Choroid plexus epithelial cell (primary cell): ENCODE measurements at places on chromosomes 3 and 15.
A peak's percentile ranks its signal among the peaks of the same experiment; 100 is the strongest.

GRCh38 chr15:49645941-49646340 lies 25.1 kb downstream of the DTWD1 start:
- DNase-seq: peak; percentile 90

DNA sequence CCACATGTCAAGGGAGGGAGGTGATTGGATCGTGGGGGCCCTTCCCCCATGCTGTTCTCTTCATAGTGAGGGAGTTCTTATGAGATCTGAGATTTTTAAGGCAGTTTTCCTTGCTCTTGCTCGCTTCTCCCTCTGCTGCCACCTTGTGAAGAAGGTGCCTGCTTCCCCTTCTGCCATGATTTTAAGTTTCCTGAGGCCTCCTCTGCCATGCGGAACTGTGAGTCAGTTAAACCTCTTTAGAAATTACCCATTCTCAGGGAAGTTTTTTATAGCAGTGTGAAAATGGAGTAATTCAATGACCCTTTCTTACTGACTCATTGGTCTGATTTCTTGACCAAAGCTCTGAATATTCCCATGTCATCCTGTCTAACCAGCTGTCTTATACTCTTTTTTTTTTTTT lies 484.4 kb upstream of the TPRG1 start:
- DNase-seq: peak; percentile 68

DNA sequence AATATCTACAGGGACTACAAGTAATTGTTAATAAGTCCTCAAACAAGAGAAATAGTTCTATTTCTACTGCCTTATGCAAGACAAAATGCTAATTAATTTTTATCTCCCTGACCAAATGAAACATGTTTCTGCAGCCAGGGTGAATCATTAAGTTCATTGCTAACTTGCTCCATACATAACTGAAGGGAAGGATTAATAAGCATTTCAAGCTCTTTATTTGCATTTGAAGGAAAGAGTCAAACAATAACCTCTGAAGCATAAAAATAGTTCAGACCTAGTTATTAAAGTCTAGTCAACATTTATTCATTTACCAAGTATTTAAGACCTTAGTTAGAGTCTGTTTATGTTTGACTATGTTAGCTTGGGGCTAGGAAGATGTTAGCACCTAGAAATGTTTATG lies 120.0 kb downstream of the ATP1B3 start:
- no peak for DNase-seq

DNA sequence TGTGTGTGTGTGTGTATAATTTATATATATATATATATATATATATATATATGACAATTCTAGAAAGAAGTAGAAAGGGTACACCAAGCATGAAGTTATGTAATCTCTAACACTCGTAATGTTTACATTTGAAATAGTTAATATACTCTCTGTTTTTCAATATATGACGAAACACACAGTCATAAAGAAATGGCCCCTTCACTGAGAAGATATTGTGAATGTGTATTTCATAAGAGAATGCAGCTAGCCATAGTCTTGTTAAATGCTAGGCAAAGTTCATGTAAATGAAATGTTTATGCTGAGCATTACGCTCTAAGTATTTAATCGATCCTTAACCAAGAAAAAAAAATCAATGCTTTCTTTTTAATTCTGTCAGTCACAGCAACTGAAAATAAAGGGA lies 154.7 kb upstream of the TSPAN3 start:
- peak; percentile 36 for DNase-seq

GRCh38 chr3:29686889-29687592 lies 406.2 kb downstream of the RBMS3 start:
- peak; percentile 85 for DNase-seq

- no peak for DNase-seq
Observed at GRCh38 chr3:90102146-90102545, 994.7 kb downstream of the EPHA3 start.

DNA sequence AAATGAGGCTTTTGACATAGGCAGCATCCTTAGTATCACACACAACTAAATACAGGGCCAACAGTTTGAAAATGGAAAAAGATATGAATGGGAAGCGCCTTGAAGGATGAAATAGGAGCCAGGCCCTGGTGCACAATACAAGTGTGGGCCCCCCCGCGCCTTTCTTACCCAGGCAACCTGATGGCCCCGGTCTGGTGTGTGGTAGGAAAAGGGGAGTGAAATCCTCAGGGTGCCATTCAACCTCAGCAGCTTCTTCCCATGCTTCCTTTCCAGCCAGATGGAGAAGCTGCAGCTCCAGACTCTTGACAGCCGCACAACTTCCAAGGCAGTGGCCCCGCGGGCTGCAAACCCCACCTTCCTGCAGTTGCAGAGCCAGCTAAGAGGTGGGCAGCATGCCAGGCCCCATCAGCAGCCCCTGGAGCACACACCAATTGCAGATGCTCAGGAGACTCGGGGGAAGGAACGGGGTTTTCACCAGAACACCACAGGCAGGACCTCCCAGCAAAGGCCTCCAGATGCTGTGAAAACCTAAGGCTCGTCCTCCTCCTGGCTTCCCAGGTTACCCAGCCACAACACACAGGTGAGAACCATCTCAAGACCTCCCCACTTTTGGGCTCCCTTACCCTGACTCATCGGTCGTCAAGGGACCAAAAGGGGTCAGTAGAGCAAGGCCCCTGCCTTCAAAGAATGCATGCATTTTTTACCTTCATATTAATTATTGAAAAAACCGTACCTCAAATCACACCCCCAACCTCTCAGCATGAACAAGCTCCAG lies 101.6 kb downstream of the CPN2 start:
- no peak for DNase-seq

DNA sequence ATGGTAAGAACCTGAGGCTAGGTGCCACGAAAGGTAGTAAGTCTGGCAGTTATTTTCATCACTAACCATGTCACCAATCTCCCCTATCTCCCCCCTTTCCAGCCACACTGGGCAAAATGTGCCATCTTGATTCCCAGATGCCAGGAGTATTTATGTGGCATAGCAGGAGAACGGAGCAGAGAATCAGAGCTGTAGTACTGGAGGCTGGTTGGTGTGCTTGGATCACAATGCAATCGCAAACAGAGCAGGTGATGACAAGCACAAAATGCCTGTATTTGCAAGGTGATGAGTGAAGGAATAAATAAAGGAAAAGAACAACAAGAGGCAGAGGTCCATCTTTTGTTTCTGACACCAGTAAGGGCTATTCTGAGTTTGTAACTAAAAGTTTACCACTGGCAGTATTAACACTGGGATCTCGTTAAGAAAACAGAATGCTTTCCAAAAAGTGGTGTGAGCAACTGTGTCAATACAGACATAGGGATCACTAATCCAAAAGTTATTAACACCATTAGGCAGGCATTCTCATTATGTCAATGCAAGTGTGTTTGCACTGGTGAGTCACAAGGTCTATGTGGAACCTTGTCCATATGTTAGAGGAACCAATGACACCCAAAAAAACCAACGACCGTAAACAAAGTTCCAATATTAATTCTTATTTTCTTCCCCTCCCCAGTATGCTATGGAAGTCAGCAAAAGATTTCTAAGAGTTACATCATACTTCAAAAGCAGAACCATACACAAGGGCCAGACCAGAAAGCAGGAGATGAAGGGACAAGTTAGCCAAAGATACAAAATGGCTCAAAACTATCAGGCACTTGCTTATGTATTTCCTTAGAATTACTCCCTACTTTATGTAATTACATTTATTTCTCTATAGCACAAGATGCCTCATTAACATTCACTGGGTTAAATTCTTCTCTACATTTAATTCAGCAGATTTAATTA lies 556.6 kb downstream of the FOXP1 start:
- peak; percentile 38 for DNase-seq

- no peak for DNase-seq
Observed at GRCh38 chr15:41908736-41909461, 15.0 kb upstream of the SPTBN5 start.

DNA sequence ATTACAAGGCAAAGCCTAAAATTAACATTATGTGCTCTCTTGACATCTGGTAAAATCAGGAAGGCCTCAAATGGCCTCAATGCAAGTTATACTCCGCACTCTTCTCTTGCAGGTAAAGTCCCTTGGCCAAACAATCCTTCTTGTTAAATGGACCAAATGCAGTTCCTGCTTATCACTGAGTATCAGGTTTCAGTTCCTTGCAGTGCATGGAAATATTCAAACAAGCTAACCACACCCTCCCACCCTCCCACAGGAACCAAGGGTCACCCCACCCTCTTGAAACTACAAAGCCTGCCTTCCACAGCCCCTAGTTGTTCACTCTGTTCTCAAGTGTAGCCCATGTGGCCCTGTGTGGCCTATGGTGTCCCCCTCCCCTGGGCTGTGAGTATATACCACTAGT lies 171.9 kb upstream of the CADPS start:
- DNase-seq: no peak

- peak; percentile 13 for DNase-seq
Observed at GRCh38 chr3:147977001-147977400, 567.8 kb downstream of the ZIC1 start.

DNA sequence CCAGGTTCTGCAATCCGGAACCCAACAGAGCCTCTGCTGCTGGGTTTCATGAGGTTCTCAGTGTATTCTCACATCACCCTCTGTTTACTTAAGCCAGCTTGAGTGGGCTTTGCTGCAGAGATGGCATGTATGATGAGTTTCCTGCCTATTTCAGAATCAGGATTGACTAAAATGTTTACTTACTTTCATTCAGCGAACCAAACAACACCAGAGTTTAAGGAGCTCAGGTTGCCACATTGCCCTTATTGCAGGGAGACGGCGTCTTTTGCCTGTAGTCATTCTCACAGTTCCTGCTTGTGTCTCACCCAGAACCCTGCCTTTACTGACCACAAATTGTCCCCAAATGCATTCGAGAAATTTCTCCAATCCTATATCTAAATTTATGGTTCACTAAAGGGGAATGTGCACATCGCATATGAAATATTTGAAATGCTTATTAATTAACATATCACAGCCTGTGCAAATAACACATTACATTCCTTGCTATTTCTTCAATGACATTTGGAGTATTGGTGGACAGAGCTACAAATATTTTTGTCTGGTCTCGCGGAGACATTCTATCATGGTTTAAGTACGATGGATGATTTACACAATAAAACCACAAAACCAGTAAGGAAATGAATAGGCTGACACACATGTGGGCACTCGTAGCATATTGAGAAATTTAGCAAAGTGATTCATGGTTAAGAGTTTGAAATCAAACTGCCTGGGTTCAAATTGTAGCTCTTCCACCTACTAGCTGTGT lies 377.2 kb upstream of the CFAP20DC start:
- DNase-seq: peak; percentile 88

DNA sequence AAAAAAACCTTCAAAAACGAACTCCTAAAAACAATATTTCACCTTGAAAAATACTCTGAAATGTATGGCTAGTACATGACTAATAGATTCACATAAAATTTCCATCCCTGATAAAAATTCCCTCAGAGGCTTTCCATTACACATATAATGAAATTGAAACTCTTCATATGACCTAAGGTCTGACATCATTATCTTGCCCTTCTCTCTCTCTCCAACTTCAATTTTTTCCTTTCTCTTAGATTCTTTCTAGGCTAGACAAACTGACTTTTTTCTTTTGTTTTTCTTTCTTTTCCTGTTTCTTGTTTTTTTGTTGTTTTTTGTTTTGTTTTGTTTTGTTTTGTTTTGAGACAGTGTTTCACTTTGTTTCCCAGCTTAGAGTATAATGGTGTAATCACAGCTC lies 1220.5 kb downstream of the ROBO2 start:
- DNase-seq: no peak

GRCh38 chr3:42497009-42497731 lies 5.3 kb upstream of the VIPR1 start:
- DNase-seq: peak; percentile 88

DNA sequence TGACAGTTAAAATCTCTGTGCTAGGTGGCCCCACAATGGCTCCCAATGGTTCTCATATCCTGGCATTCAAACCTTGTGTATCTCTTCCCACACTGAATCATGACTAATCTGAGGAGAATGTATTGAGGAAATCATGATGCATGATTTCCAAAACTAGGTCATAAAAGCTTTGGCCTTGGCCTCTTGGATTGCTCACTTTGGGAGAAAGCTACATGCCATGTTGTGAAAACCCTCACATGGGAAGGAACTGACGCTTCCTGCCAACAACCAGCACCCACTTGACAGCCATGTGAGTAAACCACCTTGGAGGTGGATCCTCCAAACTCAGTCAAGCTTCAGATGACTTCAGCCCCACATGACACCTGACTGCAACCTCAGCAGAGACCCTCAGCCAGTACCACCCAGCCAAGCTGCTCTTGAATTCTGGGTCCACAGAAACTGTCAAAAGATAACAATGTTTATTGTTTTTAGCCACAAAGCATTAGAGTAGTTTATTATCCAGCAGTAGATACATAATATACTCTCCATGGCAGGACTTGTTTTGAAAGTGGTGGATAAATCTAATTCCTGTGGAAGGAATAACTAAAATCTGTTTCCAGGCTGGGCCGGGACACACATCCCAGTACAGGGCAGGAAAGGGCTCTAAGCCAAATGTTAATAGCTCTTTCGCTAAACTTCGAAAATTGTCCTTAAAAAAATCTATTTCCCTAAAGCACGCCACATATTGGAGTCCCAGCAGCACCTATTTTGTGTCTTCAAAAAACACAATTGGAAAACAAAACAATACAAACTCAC lies 1.0 kb upstream of the ZNF620 start:
- DNase-seq: peak; percentile 97

- peak; percentile 24 for DNase-seq
Observed at GRCh38 chr15:73899197-73900094, 26.1 kb downstream of the TBC1D21 start.

GRCh38 chr3:159620281-159620680 lies 368.4 kb upstream of the IL12A start:
- DNase-seq: no peak

GRCh38 chr3:195394700-195395099 lies 48.1 kb downstream of the ACAP2 start:
- peak; percentile 48 for DNase-seq

DNA sequence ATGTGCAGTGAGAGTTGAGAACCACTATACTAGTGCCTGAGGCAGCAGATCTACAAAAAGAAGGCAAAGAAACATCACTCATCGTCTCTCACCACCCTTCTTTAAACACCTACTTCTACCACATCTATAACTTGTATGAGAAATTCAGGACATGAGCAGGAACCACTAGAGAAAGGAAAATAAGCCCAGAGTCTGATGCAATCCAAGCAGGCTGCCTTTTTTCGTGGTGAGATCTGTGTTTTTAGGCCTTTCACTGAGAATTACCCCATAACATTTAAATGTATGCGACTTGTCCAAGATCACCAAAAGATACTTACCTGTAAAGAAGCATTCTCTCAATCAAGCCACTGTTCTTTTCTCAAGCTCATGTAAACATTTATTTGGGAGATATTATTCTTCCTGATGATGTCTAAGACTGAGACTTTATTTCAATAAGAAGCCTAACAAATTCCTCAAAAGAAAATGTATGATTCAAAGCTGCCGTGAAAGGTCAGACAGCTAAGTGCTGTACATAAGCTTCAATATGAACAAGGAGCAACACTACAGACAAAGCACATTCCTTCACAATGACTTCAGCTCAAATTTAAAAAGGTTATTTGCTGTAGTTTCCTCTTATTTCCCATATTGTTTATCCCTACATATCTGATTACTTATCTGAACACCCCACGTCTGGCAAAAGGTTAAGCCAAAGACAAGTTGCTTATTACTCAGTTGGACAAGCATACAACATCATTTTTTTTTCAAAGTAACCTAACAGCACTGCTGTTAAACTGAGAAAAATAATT lies 16.5 kb downstream of the SPICE1 start:
- peak; percentile 93 for DNase-seq

GRCh38 chr3:31942446-31942845 lies 38.6 kb downstream of the OSBPL10 start:
- no peak for DNase-seq
